ENCODE measurements at places on chromosomes 5 and 9.
A peak's percentile ranks its signal among the peaks of the same experiment; 100 is the strongest.

DNA sequence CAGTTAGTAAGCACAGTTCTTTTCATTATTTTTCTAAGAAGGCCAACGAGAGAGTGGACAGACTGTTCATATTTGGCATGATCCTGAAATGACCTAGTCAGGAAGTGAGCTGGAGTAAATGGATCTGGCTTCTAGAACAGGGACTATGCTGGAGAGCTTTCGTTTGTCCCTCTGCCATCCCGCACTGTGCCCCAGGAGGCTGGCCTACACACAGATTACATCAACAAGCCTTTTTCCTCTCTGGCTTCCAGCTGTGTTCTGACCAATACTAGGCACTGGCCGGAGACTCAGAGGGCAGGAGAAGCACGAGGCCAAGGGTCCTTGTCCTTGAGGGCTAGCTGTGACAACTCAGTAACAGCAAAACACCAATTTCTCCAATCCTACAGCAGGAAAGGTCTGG is 127.8 kb downstream of the MED27 start:
- DNase-seq: no peak

DNA sequence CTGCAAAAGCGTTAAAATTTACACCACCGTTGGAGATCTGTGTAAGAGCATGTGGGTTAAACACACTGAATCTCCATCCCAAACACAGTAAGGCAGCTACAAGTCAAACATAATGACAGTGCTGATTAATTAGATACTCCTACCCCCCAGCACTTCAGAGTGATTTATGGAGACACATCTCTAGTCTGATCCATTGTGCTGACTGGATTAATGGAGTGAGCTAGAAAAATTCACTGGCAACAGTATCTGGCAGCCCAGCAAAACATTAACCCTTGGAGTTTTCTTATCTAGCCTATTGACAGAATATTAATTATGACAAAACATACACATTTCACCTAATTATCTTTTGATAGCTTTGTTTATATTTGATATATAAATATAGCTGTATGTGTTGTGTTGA is 188.6 kb upstream of the ISL1 start:
- DNase-seq: no peak

DNA sequence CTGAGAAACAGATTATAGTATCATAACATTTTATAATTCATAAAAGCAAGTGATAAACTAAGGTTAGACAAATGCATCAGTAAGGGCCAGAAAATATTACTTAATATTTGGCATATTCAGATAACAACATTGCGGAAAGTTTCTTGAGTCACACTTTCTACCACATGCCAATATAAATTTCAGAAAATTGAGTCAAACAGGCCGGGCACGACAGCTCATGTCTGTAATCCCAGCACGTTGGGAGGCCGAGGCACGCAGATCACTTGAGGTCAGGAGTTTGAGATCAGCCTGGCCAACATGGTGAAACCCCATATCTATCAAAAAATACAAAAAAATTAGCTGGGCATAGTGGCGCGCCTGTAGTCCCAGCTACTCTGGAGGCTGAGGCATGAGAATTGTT is 47.1 kb downstream of the SLC38A9 start:
- no peak for DNase-seq

GRCh38 chr5:169938439-169938838 is 41.9 kb downstream of the INSYN2B start:
- no peak for DNase-seq

- no peak for DNase-seq
These were observed 90.1 kb downstream of the STARD4 start for GRCh38 chr5:111422245-111422644.

DNA sequence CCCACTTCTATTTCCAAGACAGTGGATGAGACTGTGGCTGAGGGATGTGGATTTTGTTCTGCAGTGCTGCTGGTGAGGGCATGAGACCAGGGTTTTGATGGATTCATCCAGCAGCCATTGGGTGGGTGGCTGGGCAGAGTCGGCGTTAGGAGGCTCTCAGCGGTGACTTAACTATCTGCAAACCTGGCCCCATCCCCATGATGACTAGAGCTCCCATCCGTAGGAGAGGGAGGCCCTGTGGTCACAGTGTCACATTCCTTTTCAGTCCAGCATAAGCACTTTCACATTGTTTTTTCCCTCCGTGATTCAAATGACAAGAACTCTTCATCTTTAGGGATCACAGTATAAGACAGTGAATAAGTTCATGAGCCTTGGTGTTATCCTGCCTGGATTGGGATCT is 60.4 kb upstream of the SPRY4 start:
- DNase-seq: no peak

GRCh38 chr5:95114305-95114704 is 170.6 kb downstream of the MCTP1 start:
- no peak for DNase-seq

DNA sequence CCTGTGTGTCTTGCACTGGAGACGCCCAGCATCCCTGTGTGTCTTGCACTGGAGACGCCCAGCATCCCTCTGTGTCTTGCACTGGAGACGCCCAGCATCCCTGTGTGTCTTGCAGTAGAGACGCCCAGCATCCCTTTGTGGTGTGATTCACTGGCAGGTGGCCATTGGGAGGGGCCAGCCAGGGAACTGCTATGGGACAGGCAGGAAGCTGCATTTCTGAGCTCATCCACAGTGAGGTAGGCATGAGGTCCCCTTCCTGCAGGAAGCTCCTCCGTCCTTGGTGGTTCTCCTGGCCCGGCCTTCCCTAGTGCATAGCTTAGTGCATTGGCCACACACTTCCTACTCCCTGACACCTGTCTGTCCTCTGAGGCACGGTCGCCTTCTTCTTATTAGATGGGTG is 43.5 kb downstream of the IRX1 start:
- no peak for DNase-seq

DNA sequence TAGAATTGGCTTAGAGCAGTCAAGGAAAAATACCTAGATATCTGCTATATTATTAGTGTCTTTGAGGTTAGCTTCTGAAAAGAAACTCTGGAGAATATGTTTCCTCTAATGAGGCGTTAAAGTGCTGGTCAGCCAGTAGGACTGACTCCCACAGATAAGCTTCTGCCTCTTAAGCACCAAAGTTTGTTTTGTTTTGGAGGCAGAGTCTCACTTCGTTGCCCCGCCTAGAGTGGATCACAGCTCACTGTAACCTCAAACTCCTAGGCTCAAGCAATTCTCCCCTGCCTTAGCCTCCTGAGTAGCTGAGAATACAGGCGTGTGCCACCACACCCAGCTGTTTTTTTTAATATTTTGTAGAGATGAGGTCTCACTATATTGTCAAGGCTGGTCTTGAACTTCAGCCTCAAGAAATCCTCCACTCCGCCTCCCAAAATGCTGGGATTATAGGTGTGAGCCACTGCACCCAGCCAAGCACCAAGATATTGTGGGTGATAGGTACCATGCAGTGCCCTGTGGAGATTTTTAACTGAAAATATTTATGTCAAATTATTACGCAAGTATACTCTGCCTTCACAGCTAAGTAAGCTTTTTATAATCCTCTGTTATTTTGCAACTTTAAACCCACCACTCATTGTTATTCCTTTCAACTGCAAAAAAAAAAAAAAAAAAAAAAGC is 24.7 kb upstream of the TMEM171 start:
- no peak for DNase-seq

- DNase-seq: no peak
These were observed 984 bp downstream of the STXBP1 start for GRCh38 chr9:127612939-127613582.

DNA sequence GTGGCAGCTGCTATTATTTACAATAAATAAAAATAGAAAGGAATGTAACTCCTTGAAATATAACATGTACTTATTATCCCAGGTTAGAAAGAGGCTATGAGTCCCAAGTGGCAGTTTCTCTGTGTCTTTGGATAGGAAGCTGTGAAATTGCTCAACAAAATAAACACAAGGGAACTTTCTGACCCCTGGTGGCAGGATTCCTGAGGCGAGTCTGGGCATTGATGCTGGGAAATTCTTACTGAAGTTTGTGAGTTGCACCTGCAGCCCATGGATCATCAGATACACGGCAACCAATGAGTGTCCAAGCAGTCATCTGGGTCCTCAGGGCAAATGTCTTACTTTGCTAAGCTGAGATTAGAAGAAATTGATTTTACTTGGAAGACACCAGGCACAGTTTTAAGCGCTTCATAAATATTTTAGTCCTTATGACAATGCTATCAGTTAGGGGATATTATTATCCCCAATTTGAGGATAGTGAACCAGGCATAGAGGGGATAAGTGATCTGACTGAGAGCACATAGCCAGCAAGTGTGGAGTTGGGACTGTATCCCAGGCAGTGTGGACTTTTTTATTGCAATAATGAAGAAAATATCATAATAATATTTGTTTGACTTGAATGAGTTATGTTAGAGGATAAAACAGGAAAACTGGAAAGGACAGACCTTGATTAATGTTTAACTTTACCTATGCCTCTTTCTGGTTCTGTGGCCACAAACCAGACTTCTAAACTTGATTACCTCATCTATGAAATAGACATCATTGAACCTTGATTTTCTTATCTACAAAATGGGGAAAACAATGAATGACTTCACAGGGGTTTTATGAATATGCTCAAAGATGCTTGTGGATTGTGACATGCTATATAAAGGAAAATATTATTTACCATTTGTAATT is 265.5 kb upstream of the ADAMTSL1 start:
- peak; percentile 17 for DNase-seq

DNA sequence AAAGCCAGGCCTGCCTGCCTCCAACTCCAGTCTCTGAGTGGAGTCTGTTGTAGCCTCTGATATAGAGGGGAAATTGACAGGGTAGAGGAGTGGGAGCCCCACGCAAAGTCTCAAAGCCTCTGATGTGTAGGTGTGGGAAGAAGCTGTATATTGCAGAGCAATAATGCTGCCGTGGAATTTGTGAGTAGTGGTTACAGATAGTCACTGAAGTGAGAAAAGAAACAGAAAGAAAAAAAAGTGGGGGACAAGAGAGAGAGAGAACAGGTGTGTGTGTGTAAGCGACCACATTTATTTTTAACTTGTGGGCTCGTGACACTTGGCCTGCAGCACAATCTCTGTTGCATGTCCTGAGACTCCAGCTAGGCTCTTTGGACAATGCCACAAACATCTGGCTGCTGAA is 227.8 kb downstream of the NSG2 start:
- DNase-seq: no peak

GRCh38 chr5:100550531-100551051 is 15.4 kb downstream of the FAM174A start:
- no peak for DNase-seq

DNA sequence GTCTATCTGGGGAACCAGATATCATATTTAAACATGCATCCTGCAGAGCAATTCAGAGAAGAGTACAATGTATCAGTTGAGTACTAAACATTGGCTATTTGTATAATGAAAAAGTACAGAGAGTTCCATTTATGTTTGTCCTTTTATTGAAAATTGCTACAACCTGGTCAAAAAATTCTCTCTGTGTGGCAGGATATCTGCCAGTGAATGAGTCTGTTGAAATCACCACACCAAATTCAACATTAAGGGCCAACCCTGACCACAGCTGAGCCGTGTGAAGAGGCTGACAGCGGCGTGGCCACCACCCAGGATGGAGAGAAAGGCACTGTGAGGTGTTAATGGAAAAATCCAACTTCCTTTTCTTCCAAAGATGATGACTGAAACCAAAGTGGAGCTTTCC is 422.7 kb upstream of the PIK3R1 start:
- no peak for DNase-seq

DNA sequence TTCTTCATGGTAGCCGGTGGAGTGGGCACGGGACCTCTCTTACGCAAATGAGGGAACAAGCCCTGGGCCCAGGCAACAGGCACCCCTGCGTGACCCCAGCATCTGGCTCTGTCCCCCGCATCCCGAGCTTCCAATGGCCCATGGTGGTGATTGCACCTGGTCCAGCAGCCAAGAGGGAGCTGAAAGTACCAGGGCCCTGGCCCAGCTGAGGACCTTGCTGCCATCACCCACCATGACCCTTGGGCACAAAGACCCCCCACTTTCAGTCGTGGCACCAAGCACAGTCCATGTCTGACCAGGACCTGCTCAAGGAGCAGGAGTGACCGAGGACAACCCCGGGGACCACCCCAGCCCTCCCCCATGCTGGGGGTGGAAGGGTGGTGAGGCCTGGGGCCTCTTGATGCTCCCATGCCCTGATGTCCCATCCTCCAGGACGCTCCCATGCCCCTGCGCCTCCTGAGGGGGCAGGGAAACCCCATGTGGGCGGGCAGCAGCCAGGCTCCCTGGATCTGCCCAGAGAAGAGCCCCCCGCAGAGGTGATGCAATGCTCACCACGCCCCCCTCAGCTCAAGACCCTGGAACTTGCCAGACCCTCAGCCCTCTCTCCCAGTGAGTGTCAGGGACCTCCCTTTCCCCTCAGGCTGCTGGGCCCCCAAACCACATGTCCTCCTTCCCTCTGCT is 123.9 kb downstream of the ADAMTS2 start:
- no peak for DNase-seq

DNA sequence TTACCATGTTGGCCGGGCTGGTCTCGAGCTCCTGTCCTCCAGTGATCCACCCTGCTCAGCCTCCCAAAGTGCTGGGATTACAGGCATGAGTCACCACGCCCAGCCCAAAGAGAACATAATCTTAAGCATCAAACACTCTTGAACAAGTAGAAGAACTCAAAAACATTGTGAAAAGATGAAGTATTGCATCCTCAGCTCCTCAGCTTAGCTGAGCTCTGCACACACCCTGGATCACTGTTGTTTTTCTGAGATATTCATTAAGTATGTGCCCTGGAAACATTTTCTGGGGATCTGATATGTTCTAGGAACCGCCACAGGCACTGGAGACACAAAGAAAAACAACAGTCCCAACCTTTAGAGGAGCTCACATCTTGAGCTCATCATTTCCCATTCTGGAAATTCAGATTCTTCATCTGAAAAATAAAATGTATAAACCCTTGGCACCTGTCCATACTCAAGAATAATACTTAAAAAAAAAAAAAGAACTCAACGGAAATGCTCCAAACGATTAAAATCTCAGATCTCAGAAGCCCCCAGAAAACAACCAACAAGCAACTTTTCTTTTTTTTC is 62.2 kb upstream of the ZNF462 start:
- DNase-seq: no peak

- no peak for DNase-seq
These were observed 12.7 kb downstream of the CNTFR start for GRCh38 chr9:34576597-34577399.

- DNase-seq: no peak
These were observed 5.6 kb upstream of the NR5A1 start for GRCh38 chr9:124512806-124513204.

GRCh38 chr9:4832786-4833579 is 40.2 kb downstream of the RCL1 start:
- DNase-seq: no peak

DNA sequence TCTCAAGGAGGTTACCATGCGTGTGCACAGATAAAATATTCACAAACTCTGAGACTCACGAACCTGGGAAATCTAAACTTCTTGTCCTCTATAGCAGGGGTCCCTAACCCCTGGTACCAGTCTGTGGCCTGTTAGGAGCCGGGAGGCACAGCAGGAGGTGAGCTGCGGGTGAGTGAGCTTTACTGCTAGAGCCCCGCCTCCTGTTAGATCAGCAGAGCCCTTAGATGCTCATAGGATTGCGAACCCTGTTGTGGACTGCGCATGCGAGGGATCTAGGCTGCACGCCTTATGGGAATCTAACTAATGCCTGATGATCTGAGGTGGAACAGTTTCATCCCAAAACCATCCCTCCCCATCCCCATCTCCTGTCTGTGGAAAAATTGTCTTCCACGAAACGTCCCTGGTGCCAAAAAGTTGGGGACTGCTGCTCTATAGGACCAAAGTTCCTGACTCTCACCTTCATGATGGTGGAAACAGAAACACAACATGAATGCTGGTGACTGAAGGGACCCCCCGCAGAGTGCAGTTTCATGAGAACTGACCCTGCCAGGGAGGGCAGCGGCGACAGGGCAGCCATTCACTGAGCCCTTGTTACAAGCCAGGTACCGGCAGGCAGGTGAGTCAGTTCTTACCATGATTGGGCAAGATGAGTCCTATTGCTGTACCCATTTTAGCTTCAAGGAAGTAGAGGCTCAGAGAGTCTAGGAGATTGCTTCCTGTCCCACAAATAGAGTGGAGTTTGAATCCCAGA is 181.9 kb downstream of the RGS3 start:
- DNase-seq: no peak
